Kasumi-1 (cell line): ENCODE measurements at places on chromosomes 5 and 9.

DNA sequence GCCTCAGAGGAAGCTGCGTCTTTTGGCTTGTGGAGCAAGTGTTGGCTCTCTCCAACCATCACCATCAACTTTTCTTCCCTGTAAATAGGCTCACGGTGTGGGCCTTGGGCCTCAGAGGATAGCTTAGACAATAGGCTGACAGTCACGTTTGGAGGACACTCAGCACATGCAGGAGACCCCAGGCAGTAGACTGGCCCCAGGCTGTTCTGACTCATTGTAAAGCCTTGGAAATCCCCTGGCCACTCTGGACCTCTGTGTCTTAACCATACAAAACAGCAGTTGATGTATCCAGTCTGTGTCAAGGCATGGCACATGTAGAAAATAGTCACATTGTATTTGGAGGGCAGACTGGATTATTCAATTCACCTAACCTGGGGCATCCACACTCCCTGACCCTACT is 18.6 kb downstream of the CD74 start:
- no peak for DNase-seq

DNA sequence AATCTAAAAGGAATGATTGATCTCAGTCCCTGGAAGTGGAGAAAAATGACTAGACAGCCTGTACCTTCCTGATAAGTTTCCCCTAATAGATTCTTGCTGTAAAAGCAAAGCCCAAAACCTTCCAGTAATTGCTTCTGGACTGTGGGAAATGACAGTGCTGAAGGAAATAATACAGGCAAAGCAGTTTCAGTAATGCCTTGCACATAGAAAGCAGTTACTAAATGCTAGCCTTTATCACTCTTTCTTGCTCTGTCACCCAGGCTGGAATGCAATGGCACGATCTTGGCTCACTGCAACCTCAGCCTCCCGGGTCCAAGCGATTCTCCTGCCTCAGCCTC is 50.3 kb downstream of the MAP1B start:
- no peak for DNase-seq

DNA sequence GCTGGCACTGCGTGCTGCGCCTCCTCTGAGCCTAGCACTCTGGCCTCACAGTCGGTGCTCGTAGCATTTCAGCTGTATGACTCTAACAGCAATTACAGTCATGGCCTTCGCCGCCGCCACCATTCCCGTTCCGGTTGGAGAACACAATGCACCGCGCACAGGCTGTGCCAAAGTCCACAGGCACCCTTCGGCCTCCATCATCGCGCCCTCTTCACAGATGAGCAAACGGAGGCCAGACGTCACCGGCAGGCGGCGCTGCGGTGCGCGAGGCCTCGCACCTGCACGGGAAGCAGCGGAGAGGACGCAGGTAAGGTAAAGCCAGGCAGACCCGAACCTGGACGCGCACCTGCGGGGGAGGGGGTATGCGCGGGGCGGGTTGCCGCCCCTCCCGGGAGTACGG is 128.9 kb downstream of the BARX1 start:
- no peak for DNase-seq

- no peak for DNase-seq
Observed at GRCh38 chr5:107557051-107557658, 113.6 kb downstream of the EFNA5 start.

DNA sequence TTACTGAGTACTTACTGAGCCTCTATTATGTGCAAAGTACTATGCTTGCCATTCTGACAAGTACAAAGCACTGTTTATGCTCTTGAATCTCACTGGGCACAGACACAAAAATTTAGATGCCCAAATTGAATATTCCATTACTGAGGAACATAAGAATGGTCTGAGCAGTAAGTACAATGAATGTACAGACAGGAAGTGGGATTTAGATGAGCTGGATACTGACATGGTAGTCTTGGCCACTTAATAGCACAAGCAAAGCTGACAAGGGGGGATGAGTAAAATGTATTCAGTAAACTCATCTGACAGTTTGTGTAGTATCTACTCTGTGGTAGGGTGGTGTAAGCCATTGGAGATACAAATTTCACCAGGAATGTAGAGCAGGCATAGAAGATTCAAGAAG is 132.4 kb downstream of the EFNA5 start:
- no peak for DNase-seq

- no peak for DNase-seq
Observed at GRCh38 chr9:32161720-32162119, 222.7 kb upstream of the ACO1 start.

DNA sequence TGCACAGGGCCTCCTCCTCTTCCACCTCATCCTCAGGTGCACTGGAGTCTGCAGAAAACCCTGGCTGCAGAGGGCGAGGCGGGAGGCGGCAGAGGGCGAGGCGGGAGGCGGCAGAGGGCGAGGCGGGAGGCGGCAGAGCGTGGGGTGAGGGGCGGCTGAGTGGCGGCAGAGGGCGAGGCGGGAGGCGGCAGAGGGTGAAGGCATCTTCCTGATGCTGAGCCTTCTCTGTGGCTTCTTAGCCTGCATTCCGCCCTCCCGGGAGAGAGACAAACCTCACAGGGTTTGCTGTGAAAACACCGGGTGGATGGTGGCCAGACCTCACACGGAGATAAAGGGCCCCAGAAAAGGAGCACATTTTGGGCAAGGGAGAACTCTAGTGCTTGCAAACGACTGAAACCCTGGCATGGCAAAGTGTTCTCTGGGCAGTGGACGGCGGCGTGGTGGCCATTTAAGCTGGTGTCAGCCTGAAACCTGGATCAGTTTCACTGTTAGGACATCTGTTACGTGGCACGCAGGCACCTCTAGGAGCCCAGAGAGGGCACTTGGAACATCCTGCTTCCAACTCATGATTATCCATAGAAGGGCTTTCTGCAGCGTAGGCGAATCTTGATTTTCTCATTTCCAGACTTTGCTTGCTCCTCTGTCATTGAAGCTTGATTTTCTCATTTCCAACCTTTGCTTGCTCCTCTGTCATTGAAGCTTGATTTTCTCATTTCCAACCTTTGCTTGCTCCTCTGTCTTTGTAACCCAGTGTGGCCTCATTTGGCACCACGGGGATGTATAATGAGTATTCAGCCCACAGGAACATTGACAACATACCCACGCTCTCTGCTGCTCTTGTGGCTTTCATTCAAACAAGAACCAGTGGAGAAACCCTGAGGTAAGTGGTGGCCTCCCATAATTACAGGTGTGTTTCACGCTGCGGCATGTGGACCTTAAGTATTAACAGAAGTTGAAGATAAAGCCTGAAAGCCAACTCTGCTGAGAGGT is 16.3 kb upstream of the PLEKHG4B start:
- DNase-seq, result no peak

DNA sequence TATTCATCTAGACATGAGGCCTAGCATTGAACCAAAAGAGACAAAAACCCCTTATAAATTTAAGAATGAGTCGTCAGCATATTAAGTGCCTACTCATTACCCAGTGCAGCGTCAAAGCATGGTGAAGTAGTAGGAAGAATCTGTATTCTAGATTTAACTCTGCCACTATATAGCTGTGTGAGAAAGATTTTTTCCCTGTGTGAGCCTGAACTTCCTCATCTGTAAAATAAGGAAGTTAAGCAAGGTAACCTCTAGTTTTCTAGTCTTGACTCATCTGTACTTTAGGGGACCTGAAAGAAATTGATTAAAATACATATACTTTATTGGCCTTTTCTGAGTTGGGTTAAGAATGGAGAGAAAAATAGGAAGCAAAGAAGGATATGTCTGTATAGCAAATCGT is 82.1 kb upstream of the RUSC2 start:
- DNase-seq, result peak; percentile 85

DNA sequence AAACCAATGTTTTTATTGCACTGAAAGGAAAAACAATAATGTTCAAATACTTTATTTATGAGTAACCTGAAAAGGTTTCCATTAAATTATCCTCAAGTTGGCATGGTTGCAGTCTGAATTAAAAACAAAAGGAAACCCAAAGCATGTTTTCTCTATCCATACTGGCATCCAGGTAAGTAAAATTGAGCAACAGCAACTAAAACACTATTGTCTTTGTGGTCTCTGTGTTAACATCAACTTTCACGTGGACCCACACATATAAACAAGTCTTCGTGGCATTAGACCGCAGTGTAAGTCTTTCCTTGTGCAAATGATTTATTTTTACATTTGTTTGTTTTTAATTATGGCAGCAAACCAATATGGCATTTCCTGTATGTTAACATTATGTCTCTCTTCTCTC is 757.6 kb downstream of the SEMA5A start:
- DNase-seq, result no peak

DNA sequence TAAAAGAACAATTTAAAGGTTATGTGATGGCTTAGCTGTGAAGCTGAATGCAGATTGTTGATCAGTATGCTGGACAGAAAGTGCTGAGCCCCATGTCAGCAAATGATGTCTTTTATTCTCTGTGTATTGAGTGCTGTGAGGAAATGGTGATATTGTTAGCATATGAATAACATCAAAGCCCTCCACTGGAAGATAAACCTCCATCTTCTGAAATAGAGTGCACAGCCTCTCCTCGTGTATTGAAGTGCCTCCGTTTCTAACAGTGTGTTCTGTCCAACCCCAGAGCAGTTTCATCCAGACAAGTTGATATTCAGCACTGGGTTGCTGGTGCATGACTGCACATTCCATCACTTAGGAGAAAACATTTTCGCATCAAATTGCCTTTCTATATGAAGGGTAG is 242.9 kb downstream of the CSNK1G3 start:
- DNase-seq, result no peak

DNA sequence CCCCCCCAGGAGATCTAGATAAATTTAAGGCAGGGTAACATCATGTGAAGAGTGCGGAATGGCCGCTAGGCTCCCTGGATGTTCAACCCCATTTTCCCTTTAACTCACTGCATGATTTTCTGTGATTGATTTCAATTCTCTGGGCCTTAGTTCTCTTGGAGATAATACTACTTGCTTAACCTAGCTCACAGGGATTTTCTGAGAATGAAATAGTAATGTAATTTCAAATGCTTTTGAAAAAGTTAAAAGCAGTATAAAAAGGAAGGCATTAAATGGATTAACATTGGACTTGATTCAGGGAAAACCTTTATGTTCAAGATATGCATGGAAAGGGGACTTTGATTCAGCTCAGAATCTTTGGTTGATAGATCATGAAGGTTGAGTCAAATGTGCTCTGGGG is 90.9 kb downstream of the KIF4B start:
- no peak for DNase-seq

GRCh38 chr5:90613459-90613858 is 54.9 kb downstream of the ADGRV1 start:
- DNase-seq, result no peak

DNA sequence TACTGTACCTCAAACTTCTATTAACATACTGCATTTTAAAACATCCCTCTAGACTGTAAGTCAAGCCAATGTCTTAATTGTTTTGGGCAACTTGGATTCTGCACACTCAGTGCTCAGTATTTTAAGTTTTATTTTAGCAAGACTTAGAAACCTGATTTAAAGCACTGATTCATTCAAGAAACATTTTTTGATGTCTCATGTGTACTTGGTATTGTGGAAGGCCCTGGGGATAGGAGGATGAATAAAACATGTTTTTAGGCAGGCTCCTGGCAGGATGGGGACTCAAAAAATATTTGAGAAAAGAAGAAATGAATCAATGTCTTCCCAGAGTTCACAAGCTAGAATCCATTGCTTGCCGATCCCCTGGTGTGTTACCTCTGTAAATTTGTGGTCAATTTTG is 334.0 kb upstream of the PUM3 start:
- DNase-seq, result no peak

GRCh38 chr9:88818495-88819201 is 172.6 kb upstream of the S1PR3 start:
- DNase-seq, result no peak

DNA sequence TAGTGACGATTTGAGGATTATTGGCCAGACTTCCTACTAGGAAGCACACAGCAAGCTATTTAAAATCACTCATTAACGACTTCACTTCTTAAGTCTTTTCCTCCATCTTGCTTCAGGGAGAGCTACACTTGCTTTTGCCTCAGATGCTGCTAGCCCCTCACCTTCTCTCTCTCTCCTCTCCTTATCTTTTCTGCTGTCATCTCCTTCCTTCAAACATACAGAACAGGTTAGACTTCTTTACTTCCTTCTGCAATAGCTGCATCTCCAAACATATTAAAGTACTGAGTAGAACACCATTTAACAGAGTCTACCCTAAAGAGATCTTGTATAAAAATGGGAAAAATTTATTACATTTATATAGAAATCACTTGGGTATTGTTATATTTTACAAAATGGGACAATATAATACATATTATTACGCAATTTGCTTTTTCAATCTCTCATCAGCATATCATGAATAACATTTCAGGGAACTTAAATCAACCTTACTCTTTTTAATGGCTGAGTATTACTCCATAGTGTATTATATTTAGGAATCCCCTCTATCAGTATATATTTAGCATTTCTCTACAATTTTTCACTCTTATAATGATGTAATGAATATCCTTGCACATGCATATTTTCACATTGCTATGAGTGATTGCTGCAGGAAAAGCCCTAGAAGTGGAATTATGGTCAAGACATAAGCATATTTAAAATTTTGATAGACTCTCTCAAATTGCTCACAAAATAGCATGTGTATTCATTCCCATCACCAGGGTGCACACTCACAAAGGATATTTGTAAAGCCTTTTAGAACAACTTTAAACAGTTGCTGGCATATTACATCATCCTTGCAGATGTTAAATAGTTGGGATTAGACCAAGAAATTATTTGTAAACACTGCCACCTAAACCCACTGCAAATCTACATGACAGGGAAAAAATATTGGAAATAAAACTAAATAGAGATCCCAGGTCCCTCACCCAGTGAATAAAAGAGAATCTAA is 164.5 kb upstream of the NFIB start:
- DNase-seq, result no peak

DNA sequence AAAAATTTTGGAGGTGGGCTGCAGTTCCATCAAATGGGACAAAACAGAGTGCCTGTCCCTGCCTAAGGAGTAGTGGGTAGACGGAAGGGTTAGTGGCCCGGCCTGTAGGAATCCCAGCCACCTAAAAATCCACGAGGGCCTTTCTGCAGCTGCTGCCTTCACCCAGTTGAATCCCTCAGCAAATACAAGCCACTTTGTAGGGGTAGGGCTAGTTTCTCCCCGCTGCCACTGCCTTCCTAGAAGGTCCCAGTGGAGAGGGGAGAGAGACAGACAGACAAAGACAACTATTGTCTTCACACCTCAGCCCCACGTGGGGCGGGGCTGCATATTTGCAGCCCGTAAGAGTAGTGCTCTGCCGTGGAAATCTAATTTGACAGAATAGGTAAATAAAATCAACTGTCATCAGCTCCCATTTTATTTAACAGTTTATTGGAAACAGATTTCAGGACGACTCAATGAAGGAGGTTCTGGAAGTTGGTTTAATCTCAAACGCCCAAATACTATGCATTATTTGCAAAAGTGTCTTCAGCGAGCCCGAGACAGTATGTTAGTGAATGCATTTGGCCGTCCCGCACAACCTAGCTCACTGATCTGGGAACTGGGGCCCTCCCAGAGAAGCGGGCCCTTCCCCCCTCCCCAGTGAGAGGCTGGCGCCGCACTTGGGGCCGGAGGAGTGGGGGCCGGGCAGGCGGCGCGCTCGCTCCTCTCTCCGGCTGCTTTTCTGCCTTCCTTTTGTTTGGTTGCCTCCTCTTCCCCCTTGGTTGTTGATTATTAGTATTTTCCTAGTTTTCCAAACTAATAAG is 67.6 kb upstream of the TBCA start:
- DNase-seq, result no peak
